ENCODE measurements at places on chromosomes 13 and 19.

- no peak for DNase-seq
These were observed 11.3 kb upstream of the PLA2G4C start for GRCh38 chr19:48121909-48122371.

DNA sequence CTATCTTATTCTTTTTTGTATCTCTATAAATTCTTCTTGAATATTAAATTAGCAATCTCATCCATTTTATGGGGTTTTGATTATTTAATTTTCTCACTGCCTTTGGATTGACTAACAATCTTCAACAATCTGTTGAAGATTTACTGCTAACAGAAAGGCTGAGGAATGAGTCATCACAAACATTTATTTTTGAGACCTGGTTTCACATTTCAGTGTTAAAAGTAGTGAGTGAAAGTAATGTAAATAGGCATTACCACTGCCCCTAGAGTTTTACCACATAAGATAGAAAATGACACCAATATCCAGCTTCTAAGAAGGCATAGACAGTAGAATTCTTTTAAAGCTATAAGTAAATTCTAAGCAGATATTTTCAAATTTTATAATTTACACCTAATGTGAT, 472.8 kb downstream of the OLFM4 start:
- DNase-seq = no peak

GRCh38 chr19:50224986-50225747, 21.7 kb downstream of the MYH14 start:
- DNase-seq = no peak

- no peak for DNase-seq
These were observed 1.1 kb downstream of the PIP5K1C start for GRCh38 chr19:3698974-3699740.

GRCh38 chr13:113589961-113590339, 5.4 kb downstream of the TFDP1 start:
- DNase-seq = no peak
